NCI-H1436 treated with DMSO at 0.1 percent for 48 hours (cell line): ENCODE measurements at places on chromosomes 11 and 22.

DNA sequence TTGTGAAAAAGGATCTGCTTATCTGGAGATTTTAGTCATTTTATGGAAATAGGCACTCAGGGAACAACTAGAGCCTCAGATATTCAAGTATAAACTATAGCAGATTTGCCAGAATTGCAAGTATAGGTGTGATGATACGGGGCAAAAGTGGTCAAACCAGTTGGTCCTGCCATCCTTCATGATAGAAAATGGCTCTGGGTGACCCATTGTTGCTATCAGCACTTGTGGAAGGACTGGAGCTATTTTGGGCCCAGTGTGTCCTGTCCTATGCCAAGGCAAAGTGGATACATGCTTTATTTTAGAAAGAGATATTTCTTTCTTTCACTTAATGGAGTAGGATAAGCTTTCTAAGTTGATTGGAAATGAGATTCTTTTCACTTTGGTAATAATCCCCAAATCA, 85.2 kb downstream of the PPP6R3 start:
- no peak for DNase-seq

DNA sequence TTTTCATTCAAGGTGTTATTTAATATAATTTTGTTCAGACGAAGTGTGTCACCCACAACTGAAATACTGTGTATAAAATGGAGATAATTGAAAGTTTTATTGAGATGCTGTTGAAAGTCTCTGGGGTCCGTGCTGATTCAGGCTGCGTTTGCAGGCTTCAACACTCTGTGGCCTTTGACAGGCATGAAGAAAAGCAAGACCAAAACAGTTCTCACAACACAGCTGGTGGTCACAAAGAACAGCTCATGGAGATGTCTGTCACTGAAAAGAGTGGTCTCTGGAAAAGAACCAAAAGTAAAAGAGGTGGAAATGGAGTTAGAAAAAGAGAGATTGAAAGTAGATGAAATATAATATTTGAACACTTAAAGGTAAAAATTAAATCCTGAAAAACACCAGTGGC, 9.8 kb upstream of the MPPED2 start:
- DNase-seq = no peak

GRCh38 chr11:71154261-71154805, 98.0 kb downstream of the SHANK2 start:
- no peak for DNase-seq

GRCh38 chr22:33447733-33448132, 389.6 kb upstream of the SYN3 start:
- DNase-seq = no peak

GRCh38 chr11:73585834-73586575, 11.9 kb downstream of the FAM168A start:
- no peak for DNase-seq

- DNase-seq = peak; percentile 81
These were observed 4.8 kb downstream of the CD248 start for GRCh38 chr11:66311965-66312548.

DNA sequence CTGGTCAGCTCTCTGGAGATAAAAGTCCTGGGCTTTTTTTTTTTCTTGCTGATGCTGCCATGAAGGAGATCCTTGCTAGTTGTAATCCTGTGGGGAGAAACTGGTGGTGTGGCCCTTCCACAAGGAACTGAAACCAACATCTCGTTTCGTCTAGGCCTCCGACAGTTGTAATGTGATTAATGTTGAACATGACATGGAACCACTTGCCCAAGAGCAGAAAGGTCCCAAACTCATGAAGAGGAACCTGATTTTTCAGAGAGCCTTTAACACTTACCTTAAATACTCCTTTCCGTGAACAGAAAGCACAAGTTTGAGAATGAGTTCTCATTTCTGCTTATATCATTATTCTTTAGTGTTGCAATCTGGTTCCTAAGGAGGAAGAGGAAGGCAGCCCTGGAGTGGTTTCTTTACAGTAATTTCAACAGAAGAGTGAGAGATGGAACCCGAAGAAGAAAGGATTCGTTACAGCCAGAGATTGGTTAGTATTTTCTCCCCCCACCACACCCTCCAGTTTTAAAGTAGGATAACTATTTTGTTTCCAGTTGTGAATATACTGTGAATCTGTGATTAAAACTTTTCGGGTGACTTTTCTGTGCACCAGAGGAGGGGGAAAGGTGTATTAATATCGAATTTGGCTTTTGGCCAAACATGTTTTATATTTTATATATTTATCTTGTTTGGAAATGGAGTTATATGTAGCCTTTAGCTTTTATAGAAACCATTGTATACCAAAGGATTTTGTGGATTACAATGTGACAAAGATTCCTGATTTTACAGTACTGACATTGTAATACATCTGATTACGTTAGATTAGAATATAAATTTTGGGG, 2.0 kb downstream of the KDM2A start:
- no peak for DNase-seq

- no peak for DNase-seq
These were observed 18.8 kb upstream of the ADORA2A start for GRCh38 chr22:24408630-24409029.

GRCh38 chr11:45945397-45945999, 23.0 kb downstream of the LARGE2 start:
- DNase-seq = no peak

- no peak for DNase-seq
These were observed 455.4 kb upstream of the CNTN5 start for GRCh38 chr11:98565311-98565710.

- no peak for DNase-seq
These were observed 14.6 kb downstream of the TBC1D22A start for GRCh38 chr22:46776876-46777608.
